Sigmoid colon (tissue), 7 donors: ENCODE measurements at places on chromosomes 7 and 10. TPM values are rescaled to one million over a fixed set of nuclear protein-coding genes. Genes with fewer than 3 reads are reported as not detected.

Gene PDZD7
- 1.4 TPM for total RNA-seq

Gene LRRD1
- total RNA-seq: under 0.01 TPM

Gene CCDC3
- 5.7 TPM for total RNA-seq

Gene WDR86
- 18.5 TPM for total RNA-seq

Gene SPDYE5
- total RNA-seq: not detected

Gene OR6V1
- total RNA-seq: not detected

Gene SSC4D
- total RNA-seq: 0.71 TPM

Gene AGR2
- not detected for total RNA-seq

Gene PTPN20
- 0.54 TPM for total RNA-seq

Gene COMMD3
- total RNA-seq: 56.8 TPM

Gene SORCS3
- 0.54 TPM for total RNA-seq

Gene CREM
- total RNA-seq: 76.0 TPM

Gene CFAP43
- total RNA-seq: 0.49 TPM
